ENCODE measurements at places on chromosomes 2 and 18. TPM values are rescaled to one million over a fixed set of nuclear protein-coding genes. Genes with fewer than 3 reads are reported as not detected.

DNA sequence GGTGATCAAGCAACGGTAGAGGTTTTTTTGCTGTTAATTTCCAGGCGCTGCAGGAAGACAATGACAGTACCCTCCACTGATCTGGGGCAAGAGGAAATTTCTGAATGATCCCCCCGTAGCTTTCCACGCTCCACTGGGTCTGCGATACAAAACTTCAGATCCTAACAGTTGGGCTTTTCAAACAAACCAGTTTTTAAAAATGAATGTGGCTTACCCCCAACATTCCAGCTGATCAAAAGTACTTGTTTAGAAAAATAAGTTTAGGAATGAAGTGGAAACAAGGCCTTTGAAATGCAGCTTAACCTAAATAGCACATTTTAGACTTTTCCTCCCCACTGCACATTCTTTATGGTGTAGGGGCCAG lies 5.7 kb downstream of the ZFP36L2 start:
- DNase-seq: no peak

- DNase-seq: no peak
Measured at GRCh38 chr2:117492209-117492851, 322.2 kb upstream of the DDX18 start.

DNA sequence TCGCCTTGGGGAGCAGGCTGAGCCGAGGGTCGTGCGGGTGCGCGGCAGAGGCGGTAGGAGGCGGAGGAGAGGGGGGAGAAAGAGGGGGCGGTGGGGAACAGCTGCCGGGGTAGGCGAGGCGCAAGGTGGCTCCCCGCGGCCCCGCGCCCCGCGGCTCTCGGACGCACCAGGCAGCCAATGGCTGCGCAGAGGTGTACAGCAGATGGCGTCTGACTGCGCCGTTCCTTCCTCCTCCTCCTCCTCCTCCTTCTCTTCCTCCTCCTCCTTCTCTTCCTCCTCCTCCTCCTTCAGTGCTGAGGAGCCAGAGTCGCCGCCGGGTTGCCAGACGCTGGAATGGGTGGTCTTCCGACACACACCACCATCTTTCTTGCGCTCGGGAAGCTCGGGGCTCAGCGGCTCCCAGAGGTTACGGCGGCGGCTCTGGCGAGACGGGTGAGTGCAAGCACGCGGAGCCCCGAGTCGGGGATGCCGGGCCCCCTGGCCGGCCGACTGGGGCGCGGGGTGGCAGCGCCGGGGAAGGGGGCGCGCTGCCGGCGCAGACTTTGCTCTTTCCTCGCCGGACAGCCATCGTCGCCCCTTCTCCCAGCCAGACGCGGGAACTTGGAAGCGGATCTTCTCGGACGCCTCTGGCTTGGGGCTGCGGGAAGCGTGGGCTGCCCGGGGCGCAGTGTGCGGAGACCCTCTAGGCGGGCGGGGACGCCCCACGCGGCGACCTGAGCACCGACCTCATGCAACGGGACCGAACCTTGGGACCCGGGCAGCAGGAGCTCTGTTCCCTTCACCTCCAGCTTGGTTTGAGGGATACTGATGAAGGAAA lies at the start of gene THSD7B:
TSS of gene THSD7B (plus strand) at position 290 of the 817 bp plus-strand sequence. CDS start 116,634 bp downstream, outside the sequence.
- DNase-seq: peak; percentile 14

GRCh38 chr2:140440815-140441214 lies 1660.6 kb upstream of the NXPH2 start:
- DNase-seq: no peak

DNA sequence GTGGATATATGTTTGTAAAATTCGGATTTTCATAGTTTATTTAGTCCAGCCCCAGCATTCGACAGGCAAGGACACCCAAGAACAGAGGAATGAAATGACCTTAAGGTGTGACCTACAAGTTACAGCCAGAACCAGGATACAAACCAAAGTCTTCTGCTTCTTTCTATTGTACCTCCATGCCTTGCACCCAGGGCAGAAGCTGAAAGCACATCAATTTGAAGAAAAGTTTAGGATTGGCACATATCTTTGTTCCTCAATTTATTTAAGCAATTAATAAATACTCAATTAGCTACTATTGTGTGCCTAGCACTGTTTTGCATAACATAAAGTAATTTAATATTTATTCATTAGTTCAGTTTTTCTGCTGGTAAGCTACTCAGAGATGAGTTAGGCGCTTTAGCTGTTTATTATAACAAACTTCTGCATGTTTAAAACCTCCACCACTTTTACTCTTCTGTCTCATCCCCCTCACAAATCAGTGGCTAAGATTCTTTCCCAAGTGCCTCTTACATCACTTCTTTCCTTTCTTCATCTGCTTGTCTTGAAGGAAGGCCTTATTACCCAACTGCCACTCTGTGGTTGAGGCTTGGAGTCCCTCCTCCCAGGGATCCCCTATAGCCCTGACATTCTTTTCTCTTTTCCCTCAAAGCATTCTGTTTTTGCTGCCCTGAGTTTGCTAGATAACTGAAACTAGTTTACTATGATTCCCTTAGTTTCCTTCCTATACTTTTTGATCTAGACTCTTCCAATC lies 37.1 kb upstream of the DARS1 start:
- no peak for DNase-seq

DNA sequence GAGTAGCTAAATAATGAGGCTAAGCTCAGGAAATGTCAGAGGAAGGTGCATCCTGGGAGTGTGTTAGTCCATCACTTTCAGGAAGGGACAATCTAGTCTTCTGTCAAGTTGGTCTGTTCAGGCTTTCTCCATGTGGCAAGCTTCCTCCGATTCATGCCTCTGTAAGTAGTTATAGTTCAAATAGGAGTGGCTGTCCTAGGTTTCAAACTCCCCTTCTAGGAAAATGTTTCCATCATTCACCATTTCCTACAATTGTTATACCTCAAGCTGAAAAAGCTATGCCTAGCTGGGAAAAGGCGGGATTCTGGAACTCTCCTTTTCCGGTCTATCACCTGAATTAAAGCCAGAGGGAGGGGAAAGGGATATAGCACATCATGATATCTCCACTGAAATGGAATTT lies 287.7 kb upstream of the ZSWIM2 start:
- DNase-seq: no peak

DNA sequence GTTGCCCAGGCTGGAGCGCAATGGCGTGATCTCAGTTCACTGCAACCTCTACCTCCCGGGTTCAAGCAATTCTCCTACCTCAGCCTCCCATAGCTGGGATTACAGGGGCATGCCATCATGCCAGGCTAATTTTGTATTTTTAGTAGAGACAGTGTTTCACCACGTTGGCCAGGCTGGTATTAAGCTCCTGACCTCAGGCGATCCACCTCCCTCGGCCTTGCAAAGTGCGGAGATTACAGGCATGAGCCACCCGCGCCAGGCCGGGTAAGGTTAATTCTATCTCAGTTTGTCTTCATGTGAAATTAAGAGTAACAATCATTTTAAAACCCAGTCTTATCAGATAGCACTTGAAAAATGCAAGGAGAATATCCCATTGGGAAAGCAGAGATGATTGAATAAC lies 1681.7 kb upstream of the DDX18 start:
- DNase-seq: no peak

DNA sequence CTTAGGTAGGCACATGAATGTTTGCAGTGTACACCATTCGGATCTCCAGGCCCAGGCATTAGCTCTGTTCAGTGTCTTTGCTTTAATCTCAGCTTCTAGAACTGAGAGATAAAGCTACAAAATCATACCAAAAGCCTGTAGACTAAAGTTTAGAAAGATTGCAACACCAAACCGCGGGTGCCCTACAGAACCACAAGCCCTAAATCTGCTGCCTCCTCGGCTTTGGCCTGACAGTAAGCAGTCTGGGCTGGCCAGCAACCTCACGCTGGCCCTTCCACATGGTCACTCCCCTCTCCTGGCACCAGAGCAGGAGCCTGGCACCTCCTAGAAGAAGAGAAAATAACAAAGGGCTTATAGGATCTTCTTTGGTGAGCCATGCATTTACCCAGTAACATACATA lies 8.9 kb upstream of the OSR1 start:
- no peak for DNase-seq

DNA sequence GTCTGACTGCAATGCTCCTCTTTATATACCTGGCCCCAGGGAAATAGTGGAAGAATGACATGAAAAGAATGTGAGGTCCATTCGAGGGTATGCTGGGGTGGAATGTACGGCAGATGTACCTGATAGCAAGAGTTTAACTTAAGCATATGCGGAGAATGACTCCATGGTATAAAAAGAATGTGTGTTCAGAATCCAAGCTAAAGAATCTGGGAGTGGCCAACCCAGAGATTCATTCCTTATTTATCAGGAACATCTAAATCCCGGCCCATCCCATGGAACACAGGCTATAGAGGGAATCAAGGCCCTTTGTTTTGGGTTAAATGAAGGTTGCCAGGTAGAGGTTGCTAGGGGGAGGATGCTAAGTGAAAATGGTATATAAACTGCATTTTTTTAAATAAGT lies 150.0 kb downstream of the ZNF385B start:
- DNase-seq: peak; percentile 7

DNA sequence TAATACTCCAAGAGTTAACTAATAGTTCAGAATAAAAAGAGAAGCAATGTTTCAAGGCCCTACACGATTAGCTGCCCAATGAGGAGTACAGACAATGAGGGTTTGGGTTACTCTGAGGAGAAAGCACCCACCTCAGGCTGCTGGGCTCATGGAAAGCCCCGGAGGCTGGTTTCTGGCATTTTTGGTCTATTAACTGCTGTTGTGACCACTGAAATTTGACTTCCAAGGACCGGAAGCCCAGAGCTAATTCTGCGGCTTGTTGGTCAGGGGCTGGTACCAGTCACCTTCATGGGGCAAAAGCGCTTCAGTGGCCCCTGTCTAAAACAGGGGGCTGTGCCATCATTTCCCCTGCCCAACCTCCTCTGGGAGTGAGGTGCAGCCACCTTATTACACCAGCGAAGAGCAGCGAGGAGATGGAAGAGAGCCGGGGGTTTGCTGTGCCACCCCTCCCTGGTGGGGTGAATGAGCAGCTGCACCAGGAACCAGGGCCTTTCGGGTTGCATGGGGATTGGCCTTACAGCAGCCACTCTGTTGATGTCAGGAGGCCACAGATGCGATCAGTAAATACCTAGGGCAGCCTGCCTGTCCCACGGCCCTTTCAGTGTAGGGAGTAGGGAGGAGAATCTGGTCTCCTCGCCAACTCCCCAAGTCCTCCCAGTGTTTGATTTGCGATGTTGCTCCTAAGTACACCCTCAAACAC lies 131.3 kb downstream of the CELF4 start:
- DNase-seq: no peak

DNA sequence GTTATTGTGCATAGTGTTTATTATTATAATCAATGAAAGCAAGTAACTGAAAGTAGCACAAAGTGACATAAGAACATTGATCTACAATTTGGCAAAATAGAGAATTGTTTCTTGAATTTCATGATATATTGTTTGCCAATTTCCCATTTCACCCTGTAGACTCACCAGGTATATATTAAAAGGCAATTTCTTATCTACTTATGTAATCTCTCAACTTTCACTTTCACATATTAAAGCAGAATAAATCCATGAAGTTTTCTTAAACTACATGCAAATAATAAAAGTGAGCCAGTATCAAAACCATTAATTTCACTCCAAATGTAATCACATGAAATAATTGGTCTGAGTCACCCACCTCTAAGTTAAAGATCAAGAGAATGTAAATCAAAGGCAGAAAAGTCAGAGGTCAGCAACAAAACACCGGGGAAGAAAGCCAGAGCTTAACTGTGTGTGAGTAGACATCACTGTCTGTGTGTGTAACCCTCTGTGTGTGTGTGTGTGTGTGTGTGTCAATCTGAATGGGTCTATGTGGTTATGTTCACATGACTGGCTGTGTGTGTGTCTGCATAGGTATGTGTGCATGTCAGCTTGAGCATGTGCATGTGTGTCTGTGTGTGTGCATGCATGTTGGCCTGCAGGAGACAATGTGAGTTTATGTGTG lies 44.1 kb downstream of the ZNF385B start:
- no peak for DNase-seq

- peak; percentile 56 for DNase-seq
Measured at GRCh38 chr2:186256540-186256939, 229.5 kb upstream of the ZC3H15 start.

GRCh38 chr2:127834951-127835350 lies 23.0 kb downstream of the POLR2D start:
- DNase-seq: no peak

ACTG2 gene
- 20.3 TPM for total RNA-seq

PAIP2B gene
- total RNA-seq: 4.8 TPM

MOGAT1 gene
- total RNA-seq: not detected

CCT4 gene
- total RNA-seq: 115 TPM

FAM237A gene
- total RNA-seq: not detected

PPM1G gene
- total RNA-seq: 60.6 TPM

SCN2A gene
- 2.9 TPM for total RNA-seq

SNX17 gene
- 81.8 TPM for total RNA-seq

GDF7 gene
- total RNA-seq: 0.37 TPM

LOXHD1 gene
- total RNA-seq: not detected

Data from hepatocyte (in vitro differentiated cells).